ENCODE measurements at places on chromosomes 16 and 17.

- no peak for DNase-seq
Observed at GRCh38 chr17:66950886-66951604, 13.5 kb upstream of the CACNG4 start.

DNA sequence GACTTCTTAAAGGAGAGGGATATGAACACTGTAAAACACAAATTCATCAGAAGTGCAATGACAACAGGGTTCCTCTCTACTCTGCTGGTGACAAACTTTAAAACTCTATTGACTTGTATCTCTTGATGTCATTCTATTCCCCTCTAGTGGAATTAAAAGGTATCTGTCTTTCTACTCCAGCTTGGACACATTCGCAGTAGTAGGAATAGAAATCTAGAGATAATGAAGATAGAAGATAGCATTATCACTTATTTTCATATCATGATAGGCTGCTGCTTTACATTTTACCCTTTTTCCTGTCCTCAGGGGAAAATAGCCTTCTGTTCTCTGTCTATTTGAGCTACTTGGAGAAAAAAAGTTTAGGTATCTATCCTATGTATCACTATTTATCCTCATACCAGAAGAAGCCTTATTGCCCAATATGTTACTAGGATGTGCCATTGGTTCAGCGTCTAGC, 209.6 kb upstream of the CACNG5 start:
- DNase-seq: no peak

GRCh38 chr17:50056217-50056960, 479 bp downstream of the ITGA3 start:
- peak; percentile 34 for DNase-seq

DNA sequence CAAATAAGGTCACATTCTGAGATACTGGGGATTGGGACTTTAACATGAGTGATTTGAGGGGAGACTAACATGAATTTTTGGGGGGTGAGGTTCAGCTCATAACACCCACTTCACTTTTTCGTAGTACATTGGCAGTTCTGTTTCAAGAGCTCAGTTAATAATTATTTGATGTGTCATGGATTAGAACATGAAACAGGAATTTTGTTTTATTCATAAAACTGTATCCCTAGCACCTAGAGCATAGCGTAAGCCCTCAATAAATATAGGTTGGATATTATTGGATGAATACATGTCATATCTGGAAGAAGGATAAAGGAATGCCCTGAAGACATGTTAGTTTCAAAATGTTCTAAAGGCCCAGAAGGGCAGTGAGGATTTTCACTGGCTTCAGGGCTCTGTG, 119.8 kb downstream of the PRKCA start:
- DNase-seq: no peak

DNA sequence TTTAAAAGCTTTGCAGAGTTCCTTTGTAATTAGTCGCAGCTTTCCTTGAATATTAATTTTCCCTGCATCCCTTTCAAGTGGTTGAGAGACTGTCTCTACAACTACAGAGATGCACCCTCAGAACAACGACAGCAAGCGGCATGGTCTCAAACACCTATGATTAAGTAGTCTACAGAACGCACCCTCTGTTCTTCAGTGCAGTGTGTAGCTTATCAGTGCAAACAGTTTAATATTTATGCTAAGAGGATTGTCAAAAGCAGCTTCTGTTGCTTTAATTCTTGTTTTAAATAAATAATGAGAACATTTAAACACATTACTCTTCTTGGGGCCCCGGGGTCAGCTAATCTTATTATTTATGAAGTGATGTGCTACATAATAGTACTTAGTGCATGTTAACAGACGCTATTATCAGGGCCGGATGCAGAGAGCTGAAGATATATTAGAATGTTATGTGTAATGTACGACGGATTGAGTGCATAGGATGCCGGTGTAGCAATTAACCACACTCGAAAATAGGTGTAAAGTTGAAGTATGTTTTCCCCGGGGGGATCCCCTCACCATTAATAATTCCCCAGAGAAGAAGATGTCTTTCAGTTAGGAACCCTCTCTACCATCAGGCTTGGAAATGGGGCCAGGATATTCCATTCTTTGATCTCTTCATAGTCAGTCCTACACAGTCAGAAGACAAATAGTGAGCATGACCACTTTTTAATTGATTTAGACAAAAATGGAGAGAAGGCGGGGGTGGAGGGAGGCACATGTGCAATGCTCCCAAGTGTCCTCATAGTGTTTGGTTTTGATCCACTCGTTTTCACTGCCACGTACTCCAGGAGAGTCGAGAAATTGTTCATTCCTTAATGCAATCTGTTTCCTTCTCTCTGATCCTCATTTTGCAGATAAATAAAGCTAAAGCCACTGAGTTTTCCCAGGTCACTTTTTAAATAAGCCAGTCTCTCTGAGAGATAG, 176.3 kb downstream of the IRX3 start:
- no peak for DNase-seq

GRCh38 chr17:199806-200545, 18.5 kb upstream of the DOC2B start:
- no peak for DNase-seq

GRCh38 chr17:48484256-48484655, 46.6 kb downstream of the HOXB1 start:
- DNase-seq: no peak

DNA sequence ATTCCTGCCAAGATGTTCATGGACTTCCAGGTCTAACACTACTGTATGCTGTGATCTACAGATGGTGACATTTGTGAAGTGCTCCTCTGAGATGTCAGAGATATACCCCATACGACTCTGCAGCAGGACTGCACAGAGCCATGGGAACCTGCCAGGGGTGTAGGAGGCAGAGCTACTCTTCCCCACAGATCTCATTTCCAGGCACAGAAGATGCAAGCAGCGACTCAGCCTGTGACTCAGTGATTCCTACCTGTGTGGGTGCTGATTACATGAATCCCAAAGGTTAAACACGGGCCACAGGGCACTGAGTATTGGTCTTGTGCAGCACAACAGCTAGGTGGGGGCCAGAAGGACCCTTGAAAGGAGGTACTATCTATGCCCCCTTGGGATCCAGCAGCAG, 137.0 kb upstream of the SOX9 start:
- DNase-seq: no peak

DNA sequence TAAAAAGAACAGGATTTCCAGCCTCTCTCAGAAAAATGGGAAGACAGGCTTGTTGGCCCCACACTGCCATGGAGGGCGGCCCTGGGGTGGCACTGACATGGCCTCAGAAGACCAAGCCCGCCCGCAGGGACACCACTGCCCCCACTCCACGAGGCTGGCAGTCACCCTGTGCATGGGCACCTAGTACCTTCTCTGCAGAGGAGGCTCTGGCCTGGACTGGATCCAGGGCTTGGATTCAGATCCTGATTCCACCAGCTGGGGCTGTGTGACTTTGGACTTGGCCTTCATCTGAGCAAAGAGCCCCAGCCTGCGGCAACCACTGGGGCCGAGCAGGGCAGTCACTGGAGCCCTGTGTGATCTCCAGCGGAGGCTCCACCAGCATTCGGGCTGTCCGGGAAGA, 16.8 kb upstream of the FASN start:
- DNase-seq: no peak

GRCh38 chr16:62738666-62739460, 702.6 kb upstream of the CDH8 start:
- DNase-seq: no peak

DNA sequence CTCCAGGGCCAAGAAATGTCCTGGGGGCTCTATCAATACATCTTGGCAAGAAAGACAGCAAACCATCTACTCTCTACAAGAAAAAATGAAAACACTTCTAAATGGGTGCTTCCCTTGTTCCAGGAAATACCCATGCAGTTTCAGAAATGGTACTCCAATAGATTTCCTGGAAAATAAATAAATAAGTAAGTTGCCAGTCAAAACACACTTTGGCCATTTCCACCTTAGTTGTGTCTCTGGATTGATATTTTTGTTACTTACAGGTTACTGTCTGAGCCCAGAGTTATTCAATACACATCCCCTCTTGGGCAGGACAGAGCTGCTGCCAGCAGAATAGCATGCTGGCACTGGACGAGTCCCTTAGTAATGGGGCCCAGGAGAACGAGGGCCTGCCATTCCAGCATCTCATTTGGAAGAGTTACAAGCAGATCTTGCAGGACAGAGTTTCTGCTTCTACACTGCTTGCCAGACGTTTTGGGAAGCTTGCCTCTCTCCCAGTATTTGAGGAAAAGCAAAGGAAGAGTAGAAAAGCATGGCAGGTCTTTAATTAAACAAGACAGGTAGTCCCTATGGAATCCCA, 100.5 kb downstream of the SMG6 start:
- no peak for DNase-seq

DNA sequence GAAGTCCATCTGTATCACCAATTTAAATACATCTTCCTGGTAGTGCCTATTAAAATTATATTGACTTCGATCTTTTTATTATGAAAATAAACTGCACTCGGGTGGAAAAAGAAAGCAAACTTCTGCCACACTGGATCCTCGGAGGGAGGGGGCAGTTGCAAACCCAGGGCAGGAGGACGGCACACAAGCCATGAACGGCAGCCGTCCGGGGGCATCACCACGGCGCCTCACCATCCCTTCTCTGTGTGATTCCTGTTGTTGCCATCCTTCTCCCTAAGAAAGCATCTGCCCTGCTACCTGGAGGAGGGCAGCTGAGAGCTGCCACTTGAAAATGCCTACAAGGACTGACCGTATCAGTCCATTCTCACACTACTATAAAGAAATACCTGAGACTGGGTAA, 53.9 kb upstream of the ENPP7 start:
- DNase-seq: no peak

- no peak for DNase-seq
Observed at GRCh38 chr16:48629016-48629415, 19.0 kb upstream of the N4BP1 start.

DNA sequence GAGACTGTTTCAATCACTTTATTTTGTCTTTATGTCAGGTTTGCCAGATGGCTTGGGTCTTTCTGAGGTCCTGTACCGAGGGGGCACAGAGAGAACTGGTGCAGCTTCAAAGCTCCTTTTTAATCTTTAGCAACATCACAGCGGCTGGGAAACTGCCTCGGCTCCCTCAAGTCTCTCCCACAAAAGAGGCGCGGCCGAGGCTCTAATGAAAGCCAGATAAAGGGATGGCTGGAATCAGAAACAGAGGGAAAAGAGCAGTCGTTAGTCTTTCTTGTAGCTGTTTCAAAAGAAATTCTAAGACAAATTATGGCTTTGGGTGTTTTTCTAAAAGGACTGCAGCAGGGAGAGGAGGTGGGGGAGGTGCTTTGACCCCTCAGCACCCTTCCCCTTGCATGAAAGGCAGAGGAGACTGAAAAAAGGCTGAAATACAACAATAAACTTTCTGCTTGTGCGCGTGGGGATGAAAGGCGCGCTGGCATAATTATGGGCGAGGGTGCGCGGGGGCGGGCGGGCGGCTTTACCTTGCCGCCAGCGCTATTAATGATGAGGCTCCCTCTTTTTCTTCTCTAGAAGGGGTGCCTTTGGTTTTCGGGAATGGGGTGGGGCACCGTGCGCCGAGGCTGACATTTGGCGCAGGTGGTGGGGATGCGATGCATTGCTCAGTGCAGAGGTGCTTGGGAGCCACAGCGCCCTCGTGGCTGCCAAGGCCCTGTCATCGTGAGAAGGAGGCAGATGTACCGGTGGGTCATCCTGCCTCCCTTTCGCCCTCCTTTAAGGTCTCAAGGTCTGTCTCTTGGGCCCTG, 22.3 kb upstream of the BRD7 start:
- DNase-seq: no peak

- DNase-seq: no peak
Observed at GRCh38 chr17:32755045-32755805, 121.7 kb downstream of the MYO1D start.

- DNase-seq: no peak
Observed at GRCh38 chr17:14732211-14732610, 431.3 kb downstream of the HS3ST3B1 start.

- DNase-seq: no peak
Observed at GRCh38 chr17:61379457-61380216, 20.0 kb upstream of the TBX2 start.

- no peak for DNase-seq
Observed at GRCh38 chr17:2926019-2926650, 129.9 kb downstream of the RAP1GAP2 start.

GRCh38 chr16:24855678-24856077, 9.9 kb downstream of the SLC5A11 start:
- no peak for DNase-seq

DNA sequence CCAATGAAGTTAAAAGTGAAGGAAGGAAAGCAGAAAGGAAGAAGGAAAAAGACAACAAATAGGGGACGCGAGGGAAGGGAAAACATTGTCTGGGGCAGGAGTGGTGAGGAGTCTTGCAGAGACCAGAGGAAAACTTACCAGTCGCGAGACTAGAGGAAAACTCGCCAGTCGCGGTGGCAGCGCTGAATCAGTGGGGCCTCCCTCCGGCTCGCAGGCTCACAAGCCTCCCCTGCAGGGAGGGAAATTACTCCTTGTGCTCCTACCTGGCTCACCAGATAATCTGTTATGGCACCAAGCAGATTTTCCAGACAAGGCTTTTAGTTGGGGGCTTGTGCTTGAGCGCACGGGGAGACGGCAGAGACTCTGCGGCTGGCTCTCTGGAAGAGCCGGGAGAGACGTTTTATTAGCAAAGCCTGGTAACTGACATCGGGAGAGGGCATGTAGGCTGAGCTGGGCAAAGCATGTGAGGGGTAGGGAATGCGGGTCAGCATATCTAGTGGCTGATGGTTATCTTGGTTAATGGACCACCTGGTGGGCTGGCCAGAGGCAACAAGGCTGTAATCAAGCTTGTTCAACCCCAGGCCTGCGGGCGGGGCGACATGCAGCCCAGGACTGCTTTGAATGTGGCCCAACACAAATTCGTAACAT, 37.1 kb downstream of the LCMT1 start:
- no peak for DNase-seq

DNA sequence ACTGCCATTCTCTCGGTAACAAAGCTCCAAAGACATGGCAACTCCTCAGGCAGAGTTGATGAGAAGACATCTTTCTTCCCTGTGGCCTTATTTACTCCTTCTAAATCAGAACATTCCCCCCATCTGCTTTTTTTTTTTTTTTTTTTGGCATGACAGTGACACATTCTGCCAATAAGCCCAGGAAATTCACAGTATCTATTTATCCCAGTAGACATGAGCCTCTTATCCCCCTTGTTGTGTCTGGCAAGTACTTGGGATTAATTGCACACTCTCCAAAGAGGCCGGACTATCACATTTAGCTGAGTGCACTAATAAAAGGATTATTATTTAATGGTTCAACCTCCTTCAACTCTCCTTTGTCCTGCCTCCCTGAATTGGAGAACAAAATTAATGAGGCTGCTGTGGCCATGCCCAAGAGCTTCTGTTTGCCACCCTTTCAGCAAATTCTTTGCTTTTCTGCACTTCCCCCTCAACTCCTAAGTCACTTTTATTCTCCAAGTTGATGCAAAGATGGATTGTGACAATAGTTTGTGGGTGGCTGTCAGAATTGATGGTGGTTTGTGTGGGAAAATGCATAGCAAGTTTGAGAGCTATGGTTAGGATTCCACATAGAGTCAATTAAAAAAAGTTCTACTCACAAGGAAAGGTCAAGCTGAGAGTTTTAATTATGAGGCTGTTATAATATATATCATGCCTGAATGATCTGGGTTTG, 47.2 kb downstream of the GPR139 start:
- DNase-seq: no peak

- DNase-seq: no peak
Observed at GRCh38 chr16:89958068-89958467, 9.5 kb downstream of the DEF8 start.

GRCh38 chr16:50229149-50229726, 37.1 kb upstream of the ADCY7 start:
- no peak for DNase-seq
